Glutamatergic neuron (in vitro differentiated cells): ENCODE measurements at places on chromosomes 4 and X. TPM values are rescaled to one million over a fixed set of nuclear protein-coding genes. Genes with fewer than 3 reads are reported as not detected.

PAGE2B gene
- total RNA-seq = not detected

CCSER1 gene
- 15.7 TPM for total RNA-seq

TEX13B gene
- not detected for total RNA-seq

ASMT gene
- total RNA-seq = not detected

PABPC1L2A gene
- 1.5 TPM for total RNA-seq

PITX2 gene
- total RNA-seq = 1.3 TPM
